ENCODE measurements at places on chromosomes 5 and 9.
A peak's percentile ranks its signal among the peaks of the same experiment; 100 is the strongest.

DNA sequence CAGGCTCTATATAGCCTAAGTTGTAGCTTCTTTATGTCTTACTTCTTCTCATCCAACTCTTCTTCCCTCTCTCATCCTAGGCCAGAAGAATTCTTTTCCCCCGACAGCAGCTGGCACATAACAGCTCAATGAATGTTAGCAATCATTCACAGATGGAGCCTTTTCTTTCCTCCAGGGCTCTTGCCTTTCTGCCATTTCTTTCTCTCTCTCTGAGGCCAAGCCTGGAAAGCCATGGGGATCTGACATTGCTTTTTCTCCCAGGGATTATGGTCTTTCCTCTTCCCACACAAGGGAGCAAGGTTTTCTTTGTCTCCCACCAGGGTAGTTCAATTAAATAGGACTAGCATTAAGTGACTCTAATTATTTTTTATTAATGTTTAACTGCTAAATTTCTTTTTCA lies 20.5 kb downstream of the SMIM15 start:
- DNase-seq: no peak

DNA sequence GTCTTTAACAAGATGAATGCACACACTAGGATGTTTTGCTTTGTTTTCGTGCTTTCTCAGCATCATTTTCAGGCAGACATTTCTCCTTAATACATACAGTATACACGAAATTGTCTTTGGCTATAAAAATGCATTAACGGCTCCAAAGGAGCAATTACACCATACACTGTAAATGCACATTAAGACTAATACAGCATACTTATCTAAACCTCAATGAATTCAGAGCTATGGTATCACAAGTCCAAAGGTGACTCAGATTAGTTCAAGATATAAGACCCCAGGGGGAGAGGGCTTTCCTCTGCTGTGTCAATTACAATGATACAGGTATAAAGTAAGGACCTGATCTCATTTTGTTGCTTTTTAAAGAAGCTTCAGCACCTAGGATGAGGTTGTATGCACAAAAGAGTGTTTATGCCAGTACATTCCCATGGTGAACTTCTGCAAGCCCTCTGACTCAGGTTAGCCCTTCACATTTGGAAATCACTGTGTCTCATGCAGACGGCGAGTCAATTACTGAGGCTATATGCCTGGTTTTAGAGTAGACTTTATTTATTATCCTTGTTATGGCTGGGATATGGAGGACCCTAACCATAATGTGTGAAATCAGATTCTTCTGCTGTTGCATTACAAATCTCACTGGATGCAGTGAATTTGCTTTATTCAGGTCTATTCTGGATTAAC lies 233.3 kb downstream of the ZNF608 start:
- no peak for DNase-seq

GRCh38 chr5:140346348-140347221 lies at the start of gene HBEGF:
TSS of gene HBEGF (minus strand) at chr5:140346603. CDS start at chr5:140346328, 275 bp downstream.
- DNase-seq: peak; percentile 60

DNA sequence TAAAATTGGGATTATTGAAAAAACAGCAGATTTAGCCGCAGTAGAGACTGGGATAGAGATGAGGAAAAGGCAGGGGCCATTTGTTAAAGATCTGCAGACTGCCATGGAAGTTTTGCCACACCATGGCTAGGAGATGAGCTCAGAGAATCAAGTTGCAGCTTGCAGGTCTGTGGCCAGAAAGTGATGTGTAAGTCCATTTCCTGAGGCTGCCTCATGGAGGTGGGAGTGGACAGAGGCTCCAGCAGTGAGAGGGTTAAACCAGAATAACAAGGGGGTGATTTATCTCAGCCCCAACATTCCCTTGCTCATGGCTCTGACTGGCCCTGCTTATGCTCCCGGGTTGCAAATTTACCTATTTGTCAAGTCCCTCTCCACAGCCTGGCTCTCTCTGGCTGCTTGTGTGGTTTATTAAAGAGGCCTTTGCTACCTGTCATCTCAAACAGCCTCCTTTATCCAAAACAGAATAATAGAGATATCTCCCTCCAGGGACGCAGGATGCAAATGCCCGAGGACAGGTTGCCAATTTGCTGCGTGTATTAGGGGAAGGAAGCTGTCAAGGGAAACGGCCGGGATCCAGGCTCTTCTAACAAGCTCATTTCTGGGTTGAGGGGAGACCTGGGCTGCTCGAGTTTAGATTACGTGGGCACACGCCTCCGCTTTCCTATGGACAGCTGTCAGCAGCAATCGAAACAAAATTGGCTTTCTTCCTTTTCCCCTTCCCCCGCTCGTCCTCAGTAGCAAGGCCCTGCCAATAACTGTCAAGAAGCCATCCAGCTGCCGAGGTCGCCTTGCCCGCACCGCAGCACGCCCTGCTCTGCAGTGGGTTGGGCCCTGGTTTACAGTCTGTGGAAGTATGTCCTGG lies 72.8 kb upstream of the PITX1 start:
- DNase-seq: no peak

GRCh38 chr9:114953959-114954358 lies 23.6 kb upstream of the TNFSF8 start:
- DNase-seq: peak; percentile 30

GRCh38 chr9:121483049-121483448 lies 16.6 kb downstream of the GGTA1 start:
- no peak for DNase-seq

DNA sequence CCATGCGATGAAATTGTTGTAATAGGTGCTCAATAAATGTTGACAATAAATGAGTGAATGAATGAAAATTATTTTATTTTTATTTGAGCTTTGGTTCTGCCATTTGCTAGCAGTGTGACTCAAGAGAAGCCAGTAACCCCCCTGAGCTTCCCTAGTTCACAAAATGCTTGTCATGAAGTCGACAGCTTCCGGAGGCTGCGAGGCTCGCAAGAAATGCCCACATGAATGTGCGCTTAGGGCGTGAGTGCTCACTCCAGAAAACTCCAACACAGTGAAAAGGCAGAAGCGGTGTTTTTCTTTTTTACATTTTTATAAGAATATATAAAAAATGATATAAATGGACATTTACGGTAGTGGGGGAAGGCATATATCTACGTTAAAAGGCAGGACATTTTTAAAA lies 26.5 kb downstream of the CDKN2A start:
- no peak for DNase-seq
